8988T (cell line): ENCODE measurements at places on chromosomes 4 and X.

- no peak for DNase-seq
Observed at GRCh38 chr4:158621729-158622128, 50.0 kb downstream of the C4orf46 start.

DNA sequence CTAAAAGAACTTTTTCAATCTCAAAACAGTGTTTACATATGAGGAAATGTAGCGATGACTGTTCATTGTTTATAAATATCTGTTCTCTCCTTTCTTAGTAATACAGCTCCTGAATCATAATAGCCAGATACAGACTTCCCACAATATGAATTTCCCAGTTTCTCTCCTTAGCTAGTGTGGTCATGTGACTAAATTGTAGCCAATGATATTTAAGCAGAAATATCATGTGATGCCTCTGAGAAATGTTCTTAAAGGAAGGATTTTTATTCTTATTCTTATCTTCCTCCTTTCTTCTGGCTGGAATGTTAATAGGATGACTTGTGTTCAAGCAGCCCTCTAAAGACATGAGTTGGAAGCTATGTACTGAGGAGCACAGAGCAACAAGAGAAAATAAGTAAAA lies 383.7 kb upstream of the ATOH1 start:
- no peak for DNase-seq

DNA sequence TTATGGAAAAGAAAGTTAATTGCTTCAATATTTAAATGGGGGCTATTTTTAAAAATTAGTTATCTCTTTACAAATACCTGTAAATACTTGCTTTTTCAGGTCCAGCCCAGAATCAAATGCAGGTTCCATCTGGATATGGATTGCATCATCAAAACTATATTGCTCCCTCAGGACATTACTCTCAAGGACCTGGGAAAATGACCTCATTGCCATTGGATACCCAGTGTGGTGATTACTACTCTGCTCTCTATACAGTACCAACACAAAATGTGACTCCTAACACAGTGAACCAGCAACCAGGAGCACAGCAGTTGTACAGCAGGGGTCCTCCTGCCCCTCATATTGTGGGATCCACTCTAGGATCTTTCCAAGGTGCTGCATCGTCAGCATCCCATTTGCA lies 29.2 kb downstream of the SEC24B start:
- no peak for DNase-seq

DNA sequence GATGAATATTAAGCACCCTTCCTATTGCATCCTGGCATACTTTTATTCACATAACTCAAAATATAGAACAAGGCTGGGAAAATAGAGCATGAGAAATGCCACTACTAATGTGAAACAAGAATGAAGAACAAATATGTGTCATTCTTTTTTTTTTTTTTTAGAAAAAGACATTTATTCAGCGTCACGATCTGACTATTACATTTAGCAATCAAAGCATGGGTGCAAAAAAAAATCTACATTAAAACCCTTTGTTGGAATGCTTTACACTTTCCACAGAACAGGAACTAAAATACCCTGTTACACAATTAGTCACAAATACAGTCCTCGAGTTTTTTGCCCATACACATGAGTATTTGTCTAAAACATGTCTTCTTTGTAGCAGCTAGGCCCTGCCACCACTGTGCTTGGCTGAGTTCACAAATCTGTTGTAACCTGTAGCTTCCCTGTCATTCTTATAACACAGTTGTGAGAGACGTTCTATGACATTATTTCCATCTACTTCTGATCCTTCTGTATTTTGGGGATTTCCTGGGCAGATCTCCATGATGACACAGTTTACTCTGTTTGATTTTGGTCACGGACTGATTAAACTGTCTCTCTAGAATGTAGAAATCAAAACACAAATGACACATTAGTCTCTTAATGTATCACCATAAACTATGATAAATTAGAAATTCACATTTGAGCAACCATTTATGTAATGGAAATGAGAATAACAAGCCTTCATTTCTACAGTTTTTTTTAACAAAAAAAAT lies 9.4 kb upstream of the TET2 start:
- DNase-seq: no peak

GRCh38 chr4:183300070-183300469 lies 20.0 kb downstream of the CLDN22 start:
- DNase-seq: no peak

GRCh38 chr4:154018659-154019058 lies 229.8 kb upstream of the SFRP2 start:
- DNase-seq: no peak

GRCh38 chr4:102623622-102624021 lies 122.5 kb downstream of the NFKB1 start:
- DNase-seq: peak; percentile 22

DNA sequence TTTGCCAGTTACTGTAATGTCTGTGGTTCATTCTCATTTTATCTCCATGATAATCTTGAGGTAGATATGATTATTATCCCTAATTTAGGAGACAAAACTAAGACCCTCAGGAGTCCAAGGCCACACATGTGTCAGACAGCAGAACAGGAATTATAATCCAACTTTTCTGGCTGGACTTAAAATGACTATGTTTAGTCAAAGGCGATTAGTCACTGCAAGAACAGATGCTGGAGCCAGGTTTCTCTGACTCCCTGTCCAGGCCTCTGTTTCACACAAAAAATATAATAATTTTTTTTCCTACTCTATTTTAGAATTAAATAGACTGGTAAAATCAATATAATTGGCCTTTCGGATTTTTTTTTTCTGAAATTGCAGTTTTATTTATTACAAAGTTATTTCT lies 56.7 kb upstream of the TMEM131L start:
- DNase-seq: no peak

DNA sequence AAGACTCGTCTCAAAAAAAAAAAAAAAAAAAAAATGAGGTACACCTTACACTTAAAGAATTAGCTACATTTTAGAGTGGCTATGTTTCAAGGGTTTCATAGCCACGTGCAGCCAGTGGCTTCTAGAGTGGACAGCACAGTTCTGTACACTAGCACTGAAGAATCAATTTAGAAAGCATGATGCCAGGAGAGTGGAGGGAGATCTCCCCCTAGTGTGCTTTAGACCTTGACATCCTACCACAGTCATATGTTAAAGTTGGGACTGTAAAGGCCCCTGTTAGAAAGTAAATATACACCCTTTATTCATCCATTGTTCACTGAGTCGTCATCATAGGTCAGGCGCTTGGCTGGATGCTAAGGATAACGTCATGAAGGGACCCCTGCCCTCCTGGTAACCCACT lies 179.4 kb downstream of the QDPR start:
- no peak for DNase-seq

DNA sequence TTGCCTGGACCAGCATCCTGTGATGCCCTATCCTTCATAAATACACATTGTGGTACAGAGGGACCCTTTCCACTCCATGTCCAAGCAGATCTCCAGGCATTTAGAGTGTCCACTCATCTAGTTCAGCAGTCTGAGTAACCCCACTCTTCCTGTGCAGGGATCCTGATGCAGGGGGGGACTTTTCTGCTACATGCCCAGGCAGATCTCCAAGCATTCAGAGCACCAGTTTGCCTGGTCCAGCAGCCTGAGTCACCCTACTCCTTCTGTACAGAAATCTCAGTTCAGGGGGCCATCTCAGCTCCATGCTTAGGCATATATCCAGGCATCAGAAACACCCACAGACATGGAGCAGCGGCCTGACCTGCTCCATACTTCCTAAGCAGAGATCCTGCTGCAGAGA lies 1089.8 kb downstream of the FAT4 start:
- no peak for DNase-seq

GRCh38 chr4:183968931-183969330 lies 63.8 kb downstream of the STOX2 start:
- DNase-seq: no peak

DNA sequence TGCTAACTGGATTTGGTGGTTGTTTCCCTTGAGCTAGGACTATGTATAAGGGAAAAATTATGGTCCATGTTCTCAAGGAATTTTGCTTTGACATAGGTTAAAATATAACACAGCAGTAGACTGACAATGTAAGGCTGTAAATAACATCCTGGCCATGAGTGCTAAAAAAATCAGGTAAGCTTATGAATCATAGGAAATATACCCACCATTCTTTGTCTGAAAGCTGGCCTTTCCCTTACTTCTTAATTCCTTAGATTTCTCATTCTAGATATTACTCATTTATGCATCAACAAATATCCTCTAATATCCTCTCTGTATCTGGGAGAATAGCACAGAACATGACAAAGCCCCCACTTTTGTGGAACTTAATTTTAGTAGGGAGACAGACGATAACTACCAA lies 6.8 kb upstream of the CHRNA9 start:
- no peak for DNase-seq
